ENCODE measurements at places on chromosomes 2 and 18.

DNA sequence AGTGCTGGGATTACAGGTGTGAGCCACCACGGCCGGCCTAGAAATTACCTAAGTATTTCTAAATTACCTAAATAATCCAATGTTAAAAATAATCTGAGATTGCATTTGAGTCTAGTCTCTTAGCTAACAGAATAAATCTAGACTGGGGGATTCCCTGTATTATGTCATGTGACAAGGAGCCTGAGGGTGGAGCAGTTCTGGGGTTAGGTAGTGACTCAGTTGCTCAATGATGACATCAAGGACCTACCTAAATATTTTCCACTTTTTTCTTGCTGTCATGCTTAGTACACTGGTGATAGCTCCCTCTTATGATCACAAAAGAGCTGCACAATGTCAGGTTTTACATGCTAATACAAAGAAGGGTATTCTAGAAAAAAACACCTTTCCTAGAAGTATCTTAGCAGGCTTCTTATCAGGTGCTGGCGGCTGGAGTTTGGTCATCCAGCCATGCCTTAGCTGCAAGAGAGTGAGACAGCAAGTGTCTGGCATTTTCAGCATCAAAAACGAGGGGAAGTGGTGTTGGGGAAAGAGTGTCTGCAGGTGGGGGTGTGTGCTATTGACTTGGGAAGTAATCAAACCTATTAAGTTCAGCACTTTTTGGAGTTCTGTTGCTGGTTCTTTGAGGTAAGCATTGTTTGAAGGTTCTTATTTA lies 17.5 kb upstream of the CEP192 start:
- H3K27ac ChIP-seq = no peak overlapping the region
- peaks cover 40% of the 10 kb centered on the region for H3K36me3 ChIP-seq
- peaks cover 3% of the 10 kb centered on the region for H3K4me1 ChIP-seq
- no peak for DNase-seq

- no peak overlapping the region for H3K4me3 ChIP-seq
- no peak overlapping the region for H3K27ac ChIP-seq
- H3K4me1 ChIP-seq = no peaks in the 10 kb centered on the region
- no peak for DNase-seq
- no peaks in the 10 kb centered on the region for H3K36me3 ChIP-seq
- no peaks in the 10 kb centered on the region for H3K27me3 ChIP-seq
Observed at GRCh38 chr18:7068871-7069590, 48.6 kb downstream of the LAMA1 start.

- DNase-seq = no peak
- H3K27me3 ChIP-seq = no peaks in the 10 kb centered on the region
- H3K36me3 ChIP-seq = no peaks in the 10 kb centered on the region
- H3K4me1 ChIP-seq = no peaks in the 10 kb centered on the region
Observed at GRCh38 chr2:56971383-56971974, 787.7 kb downstream of the CCDC85A start.

DNA sequence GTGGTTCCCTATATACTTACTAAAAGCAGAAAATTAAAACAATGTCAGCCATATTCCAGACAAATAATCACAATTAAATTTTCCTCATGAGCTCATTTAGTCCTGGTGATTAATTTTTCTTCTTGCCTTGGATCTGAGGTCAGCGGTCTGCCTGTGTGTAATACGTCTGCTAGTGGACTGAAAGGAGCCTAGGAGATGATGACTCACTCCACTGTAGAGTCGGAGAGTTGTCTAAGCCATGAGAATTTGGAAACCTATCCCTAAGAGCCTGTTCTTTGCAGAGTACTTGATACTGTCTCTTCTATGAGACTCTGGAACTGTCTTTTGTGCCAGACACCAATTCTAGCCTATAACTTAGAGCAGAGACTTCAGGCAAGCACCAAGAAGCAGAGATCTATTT lies 94.2 kb upstream of the RAB27B start:
- no peak for DNase-seq
- H3K36me3 ChIP-seq = no peaks in the 10 kb centered on the region
- H3K27ac ChIP-seq = no peak overlapping the region
- H3K27me3 ChIP-seq = peaks cover 47% of the 10 kb centered on the region

DNA sequence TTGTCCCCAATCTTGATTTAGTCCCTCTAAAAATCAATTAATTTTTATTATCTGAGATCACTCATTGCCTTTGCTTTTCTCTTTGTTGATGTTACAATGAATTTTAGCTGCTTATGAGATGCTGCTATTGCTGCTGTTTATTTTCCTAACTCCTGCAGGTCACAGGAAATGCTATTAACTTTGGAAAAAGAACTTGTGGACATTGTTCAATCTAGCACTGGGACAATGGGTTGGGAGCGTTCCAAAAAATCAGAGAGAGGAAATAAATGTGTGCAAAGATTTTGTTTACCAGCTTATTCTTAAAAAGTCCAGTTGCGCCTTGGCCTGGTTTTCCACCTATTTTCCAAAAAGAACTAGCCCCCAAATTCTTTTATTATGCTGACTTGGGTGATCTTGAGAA lies 268.3 kb downstream of the PTH2R start:
- no peak overlapping the region for H3K4me3 ChIP-seq
- H3K27me3 ChIP-seq = no peaks in the 10 kb centered on the region
- no peaks in the 10 kb centered on the region for H3K36me3 ChIP-seq
- H3K27ac ChIP-seq = no peak overlapping the region
- DNase-seq = no peak

DNA sequence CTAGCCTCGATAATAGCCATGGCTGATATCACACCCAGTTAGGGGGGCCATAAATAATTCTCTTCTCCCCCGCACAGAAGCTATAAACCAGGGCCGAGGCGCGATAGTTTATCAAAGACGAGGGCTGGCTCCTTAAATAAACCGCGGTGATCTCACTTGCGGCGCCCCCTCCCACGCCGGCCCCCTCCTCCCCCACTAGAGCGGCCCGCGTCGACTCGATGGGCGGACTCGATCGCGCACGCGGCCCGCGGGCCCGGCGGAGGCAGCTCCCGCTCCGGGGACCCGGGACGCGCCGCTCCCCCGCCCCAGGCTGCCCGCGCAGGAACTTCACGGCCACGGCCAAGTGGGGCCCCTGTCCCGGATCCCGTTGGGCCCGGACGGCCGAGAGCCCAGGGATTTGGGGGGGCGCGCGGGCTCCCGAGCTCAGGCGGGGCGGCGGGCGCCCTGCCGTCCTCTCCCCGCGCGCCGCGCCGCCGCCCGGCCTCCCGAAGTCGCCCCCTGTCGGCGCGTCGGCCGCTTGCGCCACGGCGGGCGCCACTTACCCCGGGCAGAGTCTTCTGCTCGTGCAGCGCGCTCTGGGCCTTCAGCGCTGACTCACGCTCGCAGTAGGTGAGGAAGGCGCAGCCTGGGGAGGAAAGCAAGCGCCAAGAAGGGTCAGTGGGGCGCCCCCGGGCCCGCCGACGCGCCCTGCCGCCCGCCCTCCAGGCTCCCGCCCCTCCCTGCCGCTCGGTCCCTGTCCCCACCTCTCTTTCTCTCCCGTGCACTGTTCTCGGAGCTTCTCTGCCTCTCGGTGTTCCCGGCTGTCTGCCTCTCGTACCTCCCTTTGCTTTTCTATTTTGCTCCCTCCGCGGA lies 80.4 kb downstream of the CELF4 start:
- DNase-seq = peak; percentile 7
- H3K36me3 ChIP-seq = no peaks in the 10 kb centered on the region
- H3K4me3 ChIP-seq = no peak overlapping the region
- no peak overlapping the region for H3K27ac ChIP-seq
- peaks cover 55% of the 10 kb centered on the region for H3K27me3 ChIP-seq
- no peaks in the 10 kb centered on the region for H3K4me1 ChIP-seq

GRCh38 chr2:9753276-9753600 lies 90.0 kb upstream of the TAF1B start:
- peaks cover 42% of the 10 kb centered on the region for H3K4me1 ChIP-seq
- H3K27ac ChIP-seq = peak overlapping the region; percentile 98
- H3K36me3 ChIP-seq = peaks cover 1% of the 10 kb centered on the region
- peak; percentile 77 for DNase-seq
- H3K4me3 ChIP-seq = peak overlapping the region; percentile 88
- peaks cover 9% of the 10 kb centered on the region for H3K27me3 ChIP-seq

DNA sequence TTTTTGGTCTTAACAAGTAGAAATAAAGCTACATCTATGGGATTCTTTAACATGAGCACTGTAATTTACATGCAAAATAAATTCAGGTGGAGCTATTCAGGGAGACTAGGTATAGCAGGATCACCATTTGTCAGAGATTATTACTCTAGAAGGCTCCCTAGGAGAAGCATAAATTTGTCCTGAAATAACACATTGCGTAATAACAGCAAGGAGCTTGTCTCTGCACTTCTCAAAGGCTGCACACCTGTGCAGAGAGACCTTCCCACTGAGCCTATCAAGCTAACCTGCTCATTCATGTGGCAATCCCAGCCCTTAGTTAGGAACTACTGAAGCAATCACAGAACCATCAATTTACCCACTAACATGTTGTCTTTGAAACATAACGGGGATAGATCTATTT lies 437.4 kb upstream of the MC4R start:
- no peak for DNase-seq
- H3K36me3 ChIP-seq = no peaks in the 10 kb centered on the region
- no peaks in the 10 kb centered on the region for H3K27me3 ChIP-seq

DNA sequence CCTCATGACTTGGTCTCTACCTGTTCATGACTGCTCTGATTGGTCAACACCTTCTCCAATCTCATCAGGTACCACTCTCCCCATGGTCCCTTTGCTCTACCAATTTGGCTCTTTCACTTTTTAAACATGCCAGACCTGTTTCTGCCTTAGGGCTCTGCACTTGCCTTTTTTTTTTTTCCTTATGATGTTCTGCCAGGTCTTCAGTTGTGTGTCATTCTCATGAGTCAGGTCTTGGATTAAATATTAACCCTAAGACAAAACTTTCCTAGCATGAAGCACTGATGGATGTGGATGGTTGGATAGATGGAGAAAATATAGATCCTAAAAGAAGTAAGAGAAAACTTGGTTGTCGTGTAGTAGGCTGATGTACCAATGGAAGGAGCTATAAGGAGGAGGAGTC lies 219.3 kb downstream of the TTC32 start:
- H3K27ac ChIP-seq = no peak overlapping the region
- no peaks in the 10 kb centered on the region for H3K36me3 ChIP-seq
- no peaks in the 10 kb centered on the region for H3K4me1 ChIP-seq
- H3K27me3 ChIP-seq = no peaks in the 10 kb centered on the region
- DNase-seq = no peak
- H3K4me3 ChIP-seq = no peak overlapping the region

DNA sequence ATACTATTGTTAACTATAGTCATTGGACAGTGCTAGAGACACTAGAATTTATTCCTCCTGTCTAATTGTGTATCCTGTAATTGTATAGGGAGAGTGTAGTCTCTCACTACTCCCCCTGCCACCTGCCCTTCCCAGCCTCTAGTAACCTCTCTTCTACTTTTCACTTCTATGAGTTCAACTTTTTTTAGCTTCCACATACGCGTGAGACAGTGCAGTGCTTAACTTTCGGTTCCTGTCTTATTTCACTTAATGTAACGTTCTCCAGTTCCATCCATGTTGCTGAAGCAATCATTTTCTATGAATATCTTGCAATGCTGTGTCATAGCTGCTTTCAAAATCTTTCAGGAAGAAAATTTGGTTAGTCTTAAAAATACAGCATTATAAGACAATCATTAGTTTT lies 22.8 kb upstream of the RUFY4 start:
- H3K27ac ChIP-seq = no peak overlapping the region
- H3K4me1 ChIP-seq = peaks cover 5% of the 10 kb centered on the region
- peaks cover 7% of the 10 kb centered on the region for H3K36me3 ChIP-seq
- H3K27me3 ChIP-seq = peaks cover 12% of the 10 kb centered on the region

DNA sequence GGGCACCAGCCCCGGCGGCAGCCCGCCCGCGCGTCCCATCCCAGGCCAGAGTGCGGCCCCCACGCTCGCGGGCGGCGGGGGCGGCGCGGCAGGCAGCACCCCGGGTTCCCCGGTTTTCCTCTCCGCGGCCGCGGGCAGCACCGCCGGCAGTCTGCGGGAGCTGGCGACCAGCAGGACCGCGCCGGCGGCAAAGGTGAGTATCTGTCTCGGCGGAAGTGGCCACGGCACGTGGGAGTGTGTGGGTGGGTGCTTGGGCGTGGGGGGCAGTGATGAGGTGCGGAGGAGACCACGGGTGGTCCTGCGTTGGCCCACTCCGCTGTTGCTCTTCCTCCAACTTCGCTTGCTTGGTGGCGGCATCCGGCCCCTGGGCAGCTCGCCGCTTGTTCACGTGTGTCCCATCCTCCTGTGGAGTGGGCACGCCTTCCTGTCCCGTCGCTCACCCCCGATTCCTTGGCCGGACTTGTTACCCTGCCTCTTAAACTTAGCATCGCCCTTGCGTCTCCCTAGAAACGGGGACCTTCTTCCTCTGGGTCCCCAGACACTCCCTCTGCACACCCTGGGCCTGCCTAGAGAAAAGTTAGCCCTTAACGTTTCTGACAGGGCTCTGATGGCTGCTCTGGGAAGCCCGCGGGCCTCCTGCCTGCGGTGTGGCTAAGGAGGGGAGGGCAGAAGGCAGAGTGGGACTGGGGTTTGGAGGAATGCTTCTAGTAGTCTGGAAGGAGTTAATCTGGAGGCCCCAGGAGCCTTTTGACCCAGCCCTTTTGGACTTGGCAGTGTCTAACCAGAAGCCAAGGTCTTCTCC lies 1.1 kb downstream of the SH3RF3 start:
- peak overlapping the region; percentile 45 for H3K27ac ChIP-seq
- DNase-seq = no peak
- H3K36me3 ChIP-seq = peaks cover 2% of the 10 kb centered on the region
- peaks cover 72% of the 10 kb centered on the region for H3K27me3 ChIP-seq
- H3K4me3 ChIP-seq = peak overlapping the region; percentile 82
- peaks cover 20% of the 10 kb centered on the region for H3K4me1 ChIP-seq

GRCh38 chr2:9703701-9704221 lies 73.0 kb upstream of the YWHAQ start:
- peak; percentile 40 for DNase-seq
- H3K27me3 ChIP-seq = no peaks in the 10 kb centered on the region
- H3K27ac ChIP-seq = peak overlapping the region; percentile 70
- peak overlapping the region; percentile 14 for H3K4me3 ChIP-seq
- no peaks in the 10 kb centered on the region for H3K36me3 ChIP-seq

DNA sequence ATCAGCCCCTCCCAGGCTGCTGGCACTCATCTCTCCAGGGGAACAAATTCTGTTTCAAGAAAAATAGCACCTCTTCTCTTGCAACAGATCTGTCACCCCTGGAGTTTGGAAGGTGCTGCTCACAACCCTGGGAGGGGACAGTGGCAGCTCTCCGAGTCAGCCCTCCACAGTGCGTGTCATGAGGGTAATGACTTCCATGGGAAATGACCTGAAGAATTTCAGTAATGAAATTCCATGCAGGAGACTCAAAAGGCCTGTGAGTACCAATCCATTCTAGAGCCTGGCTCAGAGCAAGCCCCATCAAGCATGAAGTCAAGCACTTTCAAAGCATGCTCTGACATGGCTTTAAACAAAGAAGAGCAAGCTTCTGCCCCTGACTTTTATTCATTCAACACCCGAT lies 276.3 kb upstream of the PARD3B start:
- no peak for DNase-seq
- H3K36me3 ChIP-seq = no peaks in the 10 kb centered on the region
- H3K27ac ChIP-seq = no peak overlapping the region
- no peaks in the 10 kb centered on the region for H3K4me1 ChIP-seq

DNA sequence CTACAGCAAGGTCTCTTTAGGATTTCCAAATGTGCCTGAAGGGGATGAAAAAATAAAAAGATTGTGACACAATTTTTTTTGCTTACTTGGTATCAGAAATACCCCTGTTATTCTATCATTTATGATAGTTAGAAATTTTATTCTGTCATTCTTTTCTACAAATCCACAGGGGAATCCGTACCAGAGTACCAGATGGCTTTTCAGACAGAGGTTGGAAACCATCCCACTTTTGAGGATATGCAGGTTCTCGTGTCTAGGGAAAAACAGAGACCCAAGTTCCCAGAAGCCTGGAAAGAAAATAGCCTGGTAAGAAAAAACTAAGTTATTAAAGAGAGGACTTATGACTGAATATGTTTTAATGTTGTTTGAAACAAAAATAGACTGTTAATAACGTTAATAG lies 92.6 kb upstream of the FAM117B start:
- H3K27ac ChIP-seq = no peak overlapping the region
- no peaks in the 10 kb centered on the region for H3K36me3 ChIP-seq
- no peak overlapping the region for H3K4me3 ChIP-seq
- no peaks in the 10 kb centered on the region for H3K4me1 ChIP-seq
- DNase-seq = no peak
